ENCODE measurements at places on chromosomes 4 and X.
A peak's percentile ranks its signal among the peaks of the same experiment; 100 is the strongest.

DNA sequence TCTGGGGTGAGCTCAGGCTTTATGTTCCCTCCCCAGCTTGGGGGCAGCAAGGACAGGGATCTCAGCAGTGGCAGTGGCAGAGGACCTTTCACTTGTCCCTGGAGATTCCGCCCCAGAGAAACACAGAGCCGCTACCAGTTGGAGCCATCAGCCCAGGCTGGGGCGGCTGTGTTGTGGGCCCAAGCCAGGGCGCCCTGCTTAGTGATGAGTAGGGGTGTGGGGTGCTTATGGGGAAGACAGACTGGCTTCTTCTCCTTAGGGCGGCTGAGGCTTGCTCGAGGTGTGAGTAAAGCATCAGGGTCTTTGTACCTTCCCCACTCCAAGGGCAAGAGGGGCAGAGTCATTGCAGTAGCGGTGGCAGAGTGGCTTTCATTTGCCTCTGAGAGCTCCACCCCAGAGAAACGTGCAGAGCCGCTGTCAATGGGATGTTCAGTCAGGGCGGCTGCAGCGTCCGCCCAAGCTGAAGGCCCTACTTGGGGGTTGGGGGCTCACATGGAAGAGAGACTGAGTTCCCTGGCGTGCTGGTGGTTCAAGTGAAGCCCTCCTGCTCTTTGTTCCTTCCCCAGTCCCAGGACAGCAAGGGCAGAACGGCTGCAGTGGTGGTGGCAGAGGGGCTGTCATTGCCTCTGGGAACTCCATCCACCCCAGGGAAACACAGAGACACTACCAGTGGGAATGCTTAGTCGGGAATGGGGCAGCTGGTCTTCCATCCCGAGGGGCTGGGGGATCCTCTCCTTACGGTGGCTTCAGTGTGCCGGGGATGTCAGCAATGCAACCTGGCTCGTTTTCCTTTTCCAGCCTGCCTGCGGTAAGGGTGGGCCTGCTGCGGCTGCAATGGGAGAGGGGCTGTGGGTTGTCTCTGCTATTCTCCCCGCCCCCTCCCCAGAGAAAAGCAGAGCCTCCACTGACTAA, 2142.5 kb upstream of the TENM3 start:
- no peak for DNase-seq

DNA sequence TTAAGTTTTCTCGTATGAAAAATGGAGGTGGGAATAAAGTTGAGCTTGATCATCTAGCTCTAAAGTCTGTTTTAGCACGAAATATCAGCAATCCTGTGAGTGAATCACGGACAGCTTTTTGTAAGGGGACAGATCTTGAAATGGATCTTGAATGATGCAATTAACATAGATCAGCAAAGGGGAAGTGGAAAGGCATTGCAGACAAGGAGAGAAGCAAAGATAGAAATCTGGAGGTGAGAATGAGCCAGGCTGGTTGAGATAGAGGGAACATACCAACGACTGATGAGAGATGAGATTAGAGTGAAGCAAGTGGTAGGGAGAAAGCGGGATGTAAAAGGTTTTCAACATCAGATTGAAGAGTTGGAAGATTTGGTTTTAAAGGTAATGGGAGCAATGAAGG, 4.6 kb upstream of the DGKK start:
- DNase-seq = no peak

- no peak for DNase-seq
Measured at GRCh38 chr4:70298051-70298450, 36.7 kb upstream of the CABS1 start.

GRCh38 chrX:17380221-17380620, 5.2 kb downstream of the NHS start:
- no peak for DNase-seq

DNA sequence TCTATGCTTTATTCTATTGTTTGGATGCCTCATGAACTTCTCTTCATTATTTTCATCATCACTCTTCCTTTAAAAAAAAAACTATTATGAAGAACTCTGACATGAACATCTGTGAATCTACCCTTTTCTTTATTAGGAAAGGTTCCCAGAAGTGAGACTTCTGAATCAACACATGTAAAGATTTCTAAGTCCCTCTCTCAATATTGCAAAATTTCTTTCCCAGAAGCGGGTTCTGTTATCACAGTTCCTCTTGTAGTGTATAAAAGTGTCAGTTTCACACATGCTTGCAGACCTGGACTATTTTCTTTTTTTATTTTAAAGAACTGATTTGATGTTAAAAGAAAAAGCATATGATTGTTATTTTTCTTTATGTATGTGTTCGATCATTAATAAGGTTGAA, 330.8 kb upstream of the KLF3 start:
- peak; percentile 6 for DNase-seq

GRCh38 chr4:37628977-37629609, 57.1 kb downstream of the RELL1 start:
- peak; percentile 95 for DNase-seq

GRCh38 chr4:20283039-20283438, 31.3 kb downstream of the SLIT2 start:
- DNase-seq = no peak

DNA sequence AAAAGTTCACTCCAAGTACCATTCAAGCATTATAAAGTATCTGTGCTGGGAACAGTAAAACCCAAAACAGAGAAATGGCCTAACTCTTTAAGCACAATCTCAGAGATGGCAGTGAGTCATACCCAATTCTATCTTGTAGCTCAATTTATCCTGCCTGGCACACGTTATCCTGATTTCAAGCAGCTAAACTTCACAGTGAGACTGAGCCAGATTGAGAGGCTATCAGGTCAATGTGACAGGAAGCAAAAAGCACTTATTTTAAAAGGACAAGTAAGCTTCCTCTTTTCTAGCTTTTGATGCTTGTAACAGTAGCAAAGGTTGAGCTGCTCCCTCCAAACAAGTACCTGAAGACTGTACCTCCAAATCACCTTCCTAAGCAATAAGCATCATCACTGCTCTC, 324.9 kb downstream of the NAF1 start:
- DNase-seq = no peak

- DNase-seq = no peak
Measured at GRCh38 chrX:112197840-112198239, 115.3 kb upstream of the TRPC5 start.

GRCh38 chr4:165548702-165549101, 169.9 kb downstream of the CPE start:
- peak; percentile 49 for DNase-seq

GRCh38 chrX:16931371-16931770, 15.1 kb upstream of the REPS2 start:
- no peak for DNase-seq

DNA sequence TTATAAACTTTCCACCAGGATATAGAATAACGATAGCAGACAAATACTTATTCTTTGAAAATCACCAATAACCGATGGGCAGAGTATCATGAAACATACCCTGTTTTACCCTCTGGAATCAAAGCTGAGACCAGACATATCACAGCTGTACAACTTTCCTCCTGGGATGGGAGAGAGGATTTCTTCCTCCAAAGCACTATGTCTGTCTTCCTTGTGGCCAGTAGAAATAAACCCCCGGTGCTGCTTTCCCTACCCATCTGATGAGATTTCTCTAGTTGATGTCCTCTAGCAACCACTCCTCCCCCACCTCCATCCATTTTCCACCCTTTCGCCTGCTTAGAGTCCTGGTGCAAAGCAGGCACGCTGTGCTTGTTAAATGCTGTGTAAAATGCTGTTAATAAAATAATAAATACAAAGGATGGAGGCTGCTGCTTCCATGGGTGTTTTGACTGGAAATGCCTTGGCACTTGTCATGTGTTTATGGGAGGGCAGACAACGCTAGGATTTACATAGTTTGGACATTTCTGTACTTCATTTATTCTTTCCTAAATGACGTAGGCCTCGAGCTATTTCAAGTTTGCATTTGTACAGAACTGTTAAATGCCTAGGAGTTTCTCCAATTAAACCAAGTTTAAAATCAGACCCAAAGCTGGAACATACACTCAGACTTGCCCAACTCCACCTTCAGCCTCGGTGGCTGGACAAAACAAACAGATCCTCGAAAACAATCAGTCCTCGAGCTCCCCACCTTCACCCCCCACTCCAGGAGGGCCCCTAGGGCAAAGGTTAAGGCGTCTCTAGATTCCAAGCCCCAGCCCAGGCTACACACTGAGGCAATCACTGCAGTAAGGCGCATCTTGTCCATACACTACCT, 10.1 kb downstream of the BCOR start:
- DNase-seq = no peak

- DNase-seq = no peak
Measured at GRCh38 chr4:124977045-124977444, 264.5 kb upstream of the ANKRD50 start.

GRCh38 chrX:12138361-12139313, at the start of gene FRMPD4:
Gene FRMPD4 (plus strand): TSS chrX:12138473. CDS start chrX:12138972, 499 bp downstream.
- DNase-seq = peak; percentile 20

- no peak for DNase-seq
Measured at GRCh38 chr4:169675825-169676224, 55.4 kb downstream of the CLCN3 start.

DNA sequence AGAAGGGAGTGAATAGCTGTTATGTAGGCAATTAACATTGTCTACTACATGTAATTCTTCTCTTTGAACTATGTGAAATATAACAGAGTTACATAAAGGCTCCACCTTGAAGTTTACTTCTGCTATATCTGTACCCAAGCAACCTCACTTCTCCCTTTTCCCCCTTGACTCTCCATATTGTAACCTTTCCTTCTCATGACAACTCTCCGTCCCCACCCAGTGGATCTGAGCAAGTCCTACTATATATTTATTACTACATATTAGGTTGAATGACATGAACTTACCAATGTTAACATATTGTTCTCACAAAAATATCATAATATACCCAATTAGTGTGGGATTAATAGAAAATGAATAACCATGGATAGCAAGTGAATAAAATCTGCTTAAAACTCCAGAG, 93.2 kb upstream of the ATP8A1 start:
- DNase-seq = peak; percentile 0

GRCh38 chrX:41796577-41796976, 72.6 kb downstream of the GPR82 start:
- DNase-seq = no peak

DNA sequence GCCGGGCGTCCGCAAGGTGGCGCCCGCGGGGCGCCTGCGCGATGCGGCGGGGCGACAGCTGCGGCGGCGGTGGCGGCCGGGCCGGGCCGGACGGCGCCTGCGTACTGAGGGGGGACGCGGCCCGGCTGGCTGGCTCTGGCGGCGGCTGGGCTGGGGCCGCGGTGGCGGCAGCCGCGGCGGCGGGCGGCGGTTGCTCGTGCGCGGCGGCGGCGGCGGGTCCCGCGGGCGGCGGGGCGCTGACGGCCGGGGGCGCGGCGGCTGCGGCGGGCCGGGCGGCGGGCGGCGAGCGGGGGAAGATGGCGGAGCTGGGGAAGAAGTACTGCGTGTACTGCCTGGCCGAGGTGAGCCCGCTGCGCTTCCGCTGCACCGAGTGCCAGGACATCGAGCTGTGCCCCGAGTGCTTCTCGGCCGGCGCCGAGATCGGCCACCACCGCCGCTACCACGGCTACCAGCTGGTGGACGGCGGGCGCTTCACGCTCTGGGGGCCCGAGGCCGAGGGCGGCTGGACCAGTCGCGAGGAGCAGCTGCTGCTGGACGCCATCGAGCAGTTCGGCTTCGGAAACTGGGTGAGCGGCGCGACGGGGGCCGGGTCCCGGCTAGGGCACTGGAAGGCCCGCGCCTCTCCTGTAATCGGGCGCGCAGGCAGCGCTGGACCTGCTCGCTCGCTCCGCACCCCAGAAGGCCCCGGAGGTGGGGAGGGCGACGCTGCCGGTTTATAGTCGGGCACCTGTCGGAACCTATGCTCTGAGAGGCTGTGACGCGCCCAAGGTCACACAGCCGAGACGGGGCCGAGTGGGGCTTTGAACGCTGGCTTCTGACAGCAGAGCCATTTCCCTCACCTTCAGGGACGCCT, at the start of gene TADA2B:
TADA2B (plus strand) TSS at position 89 of the 853 bp plus-strand sequence; CDS start at position 297, 208 bp downstream.
- peak; percentile 34 for DNase-seq

GRCh38 chr4:7457201-7458065, 22.7 kb upstream of the PSAPL1 start:
- no peak for DNase-seq

GRCh38 chrX:129772796-129773431, 6.8 kb upstream of the SASH3 start:
- DNase-seq = no peak

DNA sequence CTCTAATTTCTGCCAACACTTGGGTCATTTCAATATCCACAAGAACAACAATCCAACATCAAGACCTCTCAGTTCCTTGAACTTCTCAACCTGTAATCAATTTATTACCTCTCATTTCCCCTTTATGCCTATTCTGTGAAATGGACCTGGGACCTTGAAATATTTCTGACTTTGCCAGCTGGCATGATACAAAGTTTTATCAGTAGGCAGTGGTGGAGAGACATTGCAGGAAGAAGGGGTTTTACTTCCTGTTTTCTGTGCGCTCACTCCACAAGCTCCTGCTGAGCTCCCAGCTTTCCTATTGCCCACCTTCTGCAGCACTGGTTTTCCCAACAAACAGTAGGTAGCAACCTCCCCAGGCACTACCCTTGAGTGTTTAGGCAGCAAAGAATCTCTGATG, 3.5 kb upstream of the ARHGEF6 start:
- no peak for DNase-seq

DNA sequence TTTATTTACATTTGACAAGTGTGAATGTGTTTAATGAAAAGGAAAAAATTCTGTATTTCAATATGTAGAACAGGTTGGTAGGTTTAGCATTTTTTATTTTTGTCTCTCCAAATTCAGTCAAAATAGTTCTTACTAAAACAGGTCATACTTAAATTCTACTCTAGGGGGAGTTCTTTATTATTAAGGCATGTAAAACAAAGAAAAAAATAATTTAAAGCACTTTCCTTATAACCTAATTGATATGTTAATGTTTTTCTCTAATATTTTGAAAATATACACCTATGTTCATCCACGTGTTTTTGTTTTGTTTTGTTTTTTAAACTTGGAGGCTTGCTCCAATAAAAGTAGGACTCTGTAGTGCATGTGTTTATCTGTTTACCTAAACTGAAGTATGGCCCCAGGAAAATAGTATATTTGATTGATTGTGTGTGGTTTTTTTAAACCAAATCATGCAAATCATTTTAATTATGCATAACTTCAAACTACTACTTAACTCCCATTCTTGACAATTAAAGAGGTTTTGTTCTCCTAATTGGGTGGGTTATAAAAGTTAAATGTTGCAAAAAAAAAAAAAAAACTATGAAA, 562.7 kb downstream of the RPA4 start:
- peak; percentile 7 for DNase-seq

DNA sequence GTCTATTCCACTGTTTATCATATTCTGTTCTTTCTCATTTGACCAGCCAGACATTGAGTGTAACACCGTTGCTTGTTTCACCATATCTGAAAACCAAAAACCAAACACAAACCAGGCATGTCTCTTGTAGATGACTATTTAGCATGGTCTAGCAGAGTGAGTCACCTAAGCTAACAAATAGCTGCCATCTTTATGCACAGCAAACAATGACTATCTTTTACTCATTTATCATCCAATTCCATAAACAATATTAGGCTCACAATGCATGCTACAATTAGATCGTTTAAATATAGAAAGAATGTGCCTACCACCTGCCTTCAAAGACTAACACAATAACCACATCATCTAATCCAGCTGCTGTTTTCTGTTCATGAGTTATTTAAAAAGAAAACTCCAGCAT, 495.4 kb downstream of the PCDH19 start:
- DNase-seq = no peak

GRCh38 chrX:1895583-1895982, 280.7 kb downstream of the ASMT start:
- no peak for DNase-seq
